Activated naive CD4-positive, alpha-beta T cell (primary cell): ENCODE measurements at places on chromosomes 12 and 14.
A peak's percentile ranks its signal among the peaks of the same experiment; 100 is the strongest.

DNA sequence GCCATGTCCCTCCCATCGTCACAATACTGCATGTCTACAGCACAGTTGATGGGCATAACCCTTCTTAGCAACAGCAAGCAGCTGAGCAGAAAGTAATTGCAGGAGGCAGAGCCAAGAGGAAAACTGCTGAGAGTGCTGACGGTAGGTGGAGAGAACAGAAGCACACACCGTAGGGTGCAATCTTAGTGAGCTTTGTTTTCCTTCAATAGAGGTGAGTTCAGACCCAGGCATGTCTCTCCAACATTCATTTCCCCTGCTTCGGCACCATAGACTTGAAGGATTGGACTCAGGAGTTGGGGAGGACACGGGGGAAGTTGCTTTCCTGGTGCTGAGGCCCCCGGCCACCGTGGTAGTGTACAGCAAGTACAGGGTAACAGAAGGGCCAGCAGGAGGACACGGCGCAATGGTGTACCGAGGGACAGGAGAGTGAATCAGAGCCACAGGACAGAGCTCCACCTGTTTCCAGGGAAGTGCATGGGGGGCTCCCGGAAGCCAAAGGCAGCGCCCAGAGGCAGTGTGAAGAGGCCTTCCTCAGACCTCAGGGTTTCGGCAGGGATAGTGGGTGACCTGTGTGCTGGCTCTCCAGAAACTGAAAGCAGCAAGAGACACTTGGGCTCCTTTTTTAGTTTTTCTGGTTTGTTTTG, 36.3 kb upstream of the SINHCAF start:
- no peak for DNase-seq

- DNase-seq: no peak
These were observed 27.8 kb downstream of the CNOT2 start for GRCh38 chr12:70271025-70271424.

- DNase-seq: no peak
These were observed 20.3 kb upstream of the C14orf180 start for GRCh38 chr14:104559028-104559803.

DNA sequence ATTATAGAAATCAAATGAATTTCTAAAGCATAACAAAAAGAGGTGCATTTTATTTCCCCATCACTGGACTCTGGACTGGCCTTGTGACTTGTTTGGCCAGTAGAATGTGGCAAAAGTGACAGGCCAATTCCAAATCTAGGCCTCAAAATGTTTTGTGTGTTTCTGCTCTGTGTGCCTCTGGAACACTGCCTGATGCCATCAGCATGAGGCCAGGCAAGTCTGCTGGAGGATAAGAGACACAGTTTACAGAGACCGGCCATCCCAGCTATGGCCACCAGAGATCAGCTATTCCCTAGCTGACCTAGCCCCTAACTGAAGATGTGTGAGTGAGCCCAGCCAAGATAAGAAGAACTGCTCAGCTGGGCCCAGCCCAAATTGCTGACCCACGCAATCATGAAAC, 32.9 kb downstream of the ASCL1 start:
- no peak for DNase-seq

- DNase-seq: no peak
These were observed 286.6 kb downstream of the C12orf75 start for GRCh38 chr12:105616971-105617540.

- no peak for DNase-seq
These were observed 499.7 kb downstream of the TMTC2 start for GRCh38 chr12:83186419-83186818.

DNA sequence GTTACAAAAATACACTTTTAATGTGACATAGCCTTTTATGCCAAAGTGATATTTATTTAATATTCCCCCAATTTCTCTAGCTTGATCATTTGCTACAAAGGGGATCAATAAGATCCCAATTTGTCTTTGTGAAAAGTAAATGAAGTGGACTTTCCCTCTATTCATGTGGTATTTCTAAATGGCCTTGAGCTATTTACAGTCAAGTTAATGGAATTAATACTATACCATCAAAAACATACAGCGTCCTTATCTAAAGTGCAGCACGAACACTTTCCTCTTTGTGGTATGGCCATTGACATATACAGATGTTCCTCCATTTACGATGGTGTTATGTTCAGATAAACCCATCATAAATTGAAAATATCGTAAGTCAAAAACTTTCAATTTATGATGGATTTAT, 23.2 kb downstream of the CFL2 start:
- no peak for DNase-seq

- no peak for DNase-seq
These were observed 27.2 kb downstream of the CPM start for GRCh38 chr12:68905733-68906132.

DNA sequence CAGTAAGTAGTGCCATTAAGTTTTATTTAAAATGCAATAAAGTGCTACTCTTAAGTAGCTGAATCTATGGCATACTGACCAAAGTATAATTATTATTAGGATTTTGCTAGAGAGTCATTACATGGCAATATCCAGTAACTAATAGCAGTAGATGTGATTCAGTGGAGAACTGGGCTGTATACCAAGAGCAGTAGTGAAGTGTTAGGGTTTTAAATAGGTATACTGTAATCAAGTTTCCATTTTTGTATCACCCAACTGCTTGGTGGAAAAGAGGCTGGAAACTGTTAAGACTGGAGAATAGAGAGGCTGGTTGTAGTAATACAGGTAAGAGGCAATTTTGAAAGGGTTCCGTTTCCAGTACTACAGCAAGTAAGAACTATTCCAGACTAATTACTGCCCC, 13.3 kb upstream of the LLPH start:
- no peak for DNase-seq

GRCh38 chr14:93212432-93212831, 5.4 kb downstream of the UBR7 start:
- no peak for DNase-seq

GRCh38 chr14:72699852-72700257, 194.0 kb downstream of the DPF3 start:
- DNase-seq: no peak

- DNase-seq: no peak
These were observed 75.2 kb downstream of the SPRING1 start for GRCh38 chr12:116662612-116663144.

- DNase-seq: no peak
These were observed 765 bp downstream of the TMEM120B start for GRCh38 chr12:121713257-121713777.

- DNase-seq: no peak
These were observed 212.0 kb downstream of the PTPRO start for GRCh38 chr12:15534322-15534721.

GRCh38 chr14:81164167-81164774, 56.5 kb downstream of the GTF2A1 start:
- DNase-seq: peak; percentile 2

DNA sequence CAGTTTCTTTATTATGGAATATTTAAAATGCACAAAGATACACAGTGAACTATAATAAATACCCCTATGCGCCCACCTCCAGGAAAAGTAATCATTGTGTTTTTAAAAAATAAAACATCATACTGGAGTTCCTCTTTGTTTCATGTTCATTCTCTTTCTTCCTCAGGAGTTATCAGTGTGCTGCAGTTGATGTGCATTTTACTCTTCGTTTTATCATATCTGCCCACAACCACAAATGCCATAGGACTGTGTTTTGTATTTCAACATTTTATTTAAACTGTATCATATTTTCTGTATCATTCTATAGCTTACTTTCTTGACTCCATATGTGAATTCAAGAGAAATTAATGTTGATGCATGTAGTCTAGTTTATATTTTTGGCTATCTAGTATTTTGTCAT, 53.9 kb downstream of the TSHR start:
- no peak for DNase-seq

DNA sequence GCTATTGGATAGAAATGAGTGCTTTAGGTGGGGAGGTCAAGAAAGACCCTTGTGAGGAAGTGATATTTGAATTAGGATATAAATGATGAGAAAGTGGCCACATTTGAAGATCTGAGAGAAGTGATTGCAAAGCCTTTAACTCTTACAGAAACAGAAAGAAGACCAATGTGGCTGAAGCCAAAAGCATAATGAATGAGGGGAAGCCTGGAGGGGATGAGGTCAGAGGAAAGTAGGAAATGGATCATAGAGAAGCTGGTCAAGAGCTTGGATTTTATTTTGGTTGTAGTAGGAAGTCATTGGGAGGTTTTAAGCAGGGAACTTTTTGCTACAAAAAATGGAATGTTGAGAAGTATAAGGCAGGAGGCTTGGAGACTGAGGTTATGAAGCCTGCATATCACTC, 3.5 kb upstream of the GYS2 start:
- no peak for DNase-seq

DNA sequence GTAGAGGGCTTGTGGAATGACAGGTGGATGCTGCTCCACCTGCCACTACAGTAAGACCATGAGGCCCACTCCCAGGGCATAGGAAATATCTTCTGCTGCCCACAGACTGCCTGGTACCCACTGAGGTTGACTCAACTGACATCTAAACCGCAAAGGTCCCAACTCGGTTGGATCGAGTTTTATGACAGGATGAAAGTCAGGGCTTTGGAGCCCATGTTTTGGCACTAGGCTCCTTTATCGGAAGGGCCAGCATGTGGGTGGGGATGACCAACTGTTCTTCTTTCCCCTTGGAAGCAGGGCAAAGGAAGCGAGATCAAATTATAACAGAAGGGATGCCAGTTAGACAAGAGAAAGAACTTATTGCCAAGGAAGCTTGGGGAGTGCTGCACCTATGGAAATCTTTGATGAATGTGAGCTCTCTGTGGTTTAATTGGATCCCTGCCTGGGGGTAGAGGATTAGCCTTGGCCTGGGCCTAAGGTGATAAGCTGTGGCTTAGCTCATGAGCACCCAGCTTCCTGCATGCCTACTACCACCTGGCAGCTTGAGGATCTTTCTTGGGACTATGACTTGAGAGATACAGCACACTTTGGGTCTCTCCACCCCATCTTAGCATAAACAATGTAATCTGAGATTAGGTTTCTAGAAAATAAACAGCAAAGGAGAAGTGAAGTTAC, 121.8 kb downstream of the KCNA5 start:
- DNase-seq: no peak

DNA sequence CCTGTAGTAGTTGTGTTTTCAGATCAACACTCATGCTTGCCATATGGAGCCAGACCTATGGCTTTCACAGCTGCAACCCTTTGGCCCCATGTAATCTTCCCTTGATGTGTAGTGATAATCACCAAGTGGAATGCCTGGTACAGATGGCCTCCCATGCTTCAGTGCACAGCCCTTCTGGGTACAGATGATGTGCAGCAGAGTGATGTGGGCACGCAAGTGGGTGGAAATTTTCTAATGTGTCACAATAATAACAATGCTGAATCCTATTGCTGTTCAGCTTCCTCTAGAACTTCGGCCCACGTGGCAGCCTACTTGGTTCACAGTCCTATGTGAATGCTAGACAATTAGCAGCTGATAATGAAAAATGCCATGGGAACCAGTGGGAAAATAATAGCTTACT, 188.1 kb downstream of the SNAPC1 start:
- no peak for DNase-seq

DNA sequence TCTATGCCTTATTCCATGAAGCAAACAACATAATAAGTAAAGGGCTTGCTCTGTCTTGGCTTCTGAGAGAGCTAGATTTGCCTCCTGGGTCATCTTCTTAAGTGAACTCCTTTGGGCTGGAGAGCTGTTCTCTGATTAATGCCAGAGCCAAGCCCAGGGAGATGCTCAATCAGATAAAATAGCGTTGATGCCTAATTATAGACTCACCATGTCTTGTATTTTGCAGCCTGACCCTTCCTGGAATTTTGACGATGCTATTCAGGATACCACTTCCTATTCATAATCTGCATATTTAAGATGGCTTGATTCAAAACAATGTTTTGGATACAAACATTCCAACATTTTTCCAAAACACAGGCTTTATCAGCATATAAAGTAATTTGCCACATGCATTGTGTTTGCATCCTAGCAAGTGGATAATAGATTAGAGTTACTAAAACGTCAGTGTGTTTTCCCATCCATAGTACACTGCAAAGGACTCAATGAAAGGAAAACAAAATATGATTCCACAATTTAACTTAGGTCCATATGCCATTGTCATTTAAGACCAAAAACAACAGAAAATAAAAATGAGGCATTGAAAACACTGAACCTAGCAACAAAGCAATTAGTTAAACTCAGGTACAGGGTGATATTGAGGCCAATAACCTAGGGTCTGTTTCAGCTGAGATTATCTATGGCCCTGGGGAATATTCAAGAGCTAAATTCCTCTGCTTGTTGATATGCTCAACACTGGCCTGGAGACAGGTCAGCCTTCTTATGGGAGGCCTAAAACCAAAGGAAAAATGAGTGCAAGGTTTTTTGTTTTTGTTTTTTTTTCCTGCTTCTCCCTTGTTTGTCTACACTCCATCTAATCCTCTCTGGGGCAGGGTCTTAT, 184.2 kb upstream of the FOXN3 start:
- no peak for DNase-seq

DNA sequence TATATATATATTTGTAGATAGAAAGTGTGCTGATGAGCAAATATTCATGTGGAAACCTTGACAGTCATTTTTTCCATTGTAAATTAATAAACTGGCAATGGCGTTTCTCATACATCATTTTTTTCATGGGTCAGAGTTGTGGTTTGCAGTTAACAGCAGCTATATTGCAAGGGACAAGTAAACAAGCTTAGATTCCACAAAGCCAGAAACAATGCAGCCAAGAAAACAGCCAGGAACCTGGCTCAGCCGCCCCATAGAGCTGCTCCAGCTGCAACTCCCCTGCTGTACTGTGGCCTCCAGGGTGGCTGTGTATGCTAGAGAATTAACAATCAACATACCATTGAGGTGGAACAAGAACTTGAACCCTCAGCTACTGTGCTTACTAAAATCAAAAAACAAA, 298.2 kb downstream of the TMEM132D start:
- DNase-seq: no peak

DNA sequence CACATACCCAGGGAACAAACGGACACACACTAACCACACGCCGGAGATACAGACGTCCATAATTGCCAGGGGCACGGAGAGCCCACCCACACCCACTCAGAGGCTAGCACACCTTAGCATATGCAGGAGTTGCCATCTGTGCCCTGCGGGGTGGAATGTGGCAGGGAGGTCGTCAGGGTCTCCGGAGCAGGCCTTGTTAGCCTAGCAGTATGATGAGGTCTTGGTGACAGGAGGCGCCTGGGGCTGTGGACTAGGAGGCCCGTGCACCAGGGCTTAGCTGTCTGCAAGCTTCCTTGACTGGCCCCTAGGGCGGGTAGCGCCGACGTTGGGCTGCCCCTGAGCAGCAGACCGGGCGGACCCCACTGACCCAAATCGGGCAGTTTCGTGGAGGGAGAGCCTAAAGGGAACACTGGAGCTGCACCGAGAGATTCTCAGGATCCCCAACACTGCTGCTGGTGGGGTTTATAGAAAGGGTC, 10.0 kb downstream of the STAC3 start:
- no peak for DNase-seq

DNA sequence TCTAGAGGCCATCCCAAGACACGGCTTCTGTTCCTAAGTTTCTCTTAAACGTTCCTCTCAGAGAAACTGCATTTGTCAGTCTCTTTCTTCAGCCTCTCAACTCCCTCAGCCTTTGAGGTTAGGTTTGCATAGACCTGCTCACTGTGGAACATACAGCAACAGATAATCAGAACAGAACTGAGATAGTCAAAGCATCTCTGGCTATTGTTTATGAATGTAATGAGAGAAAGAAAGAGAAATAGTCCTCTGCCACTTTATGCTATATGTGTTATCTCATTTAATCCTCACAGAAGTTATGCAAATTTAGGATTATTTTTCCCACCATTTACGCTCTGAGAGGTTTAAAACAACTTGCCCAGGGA, 190.6 kb downstream of the PHLDA1 start:
- no peak for DNase-seq

GRCh38 chr12:52155048-52155868, 36.6 kb downstream of the KRT80 start:
- DNase-seq: no peak
